ENCODE measurements at places on chromosomes 4 and X.

- DNase-seq: no peak
Observed at GRCh38 chr4:176335421-176335820, 15.7 kb downstream of the SPCS3 start.

GRCh38 chrX:118324588-118324987 lies 21.3 kb upstream of the WDR44 start:
- DNase-seq: no peak

GRCh38 chr4:151013944-151014343 lies 1.1 kb downstream of the LRBA start:
- DNase-seq: no peak

GRCh38 chr4:26522478-26522877 lies 32.2 kb upstream of the CCKAR start:
- DNase-seq: no peak

DNA sequence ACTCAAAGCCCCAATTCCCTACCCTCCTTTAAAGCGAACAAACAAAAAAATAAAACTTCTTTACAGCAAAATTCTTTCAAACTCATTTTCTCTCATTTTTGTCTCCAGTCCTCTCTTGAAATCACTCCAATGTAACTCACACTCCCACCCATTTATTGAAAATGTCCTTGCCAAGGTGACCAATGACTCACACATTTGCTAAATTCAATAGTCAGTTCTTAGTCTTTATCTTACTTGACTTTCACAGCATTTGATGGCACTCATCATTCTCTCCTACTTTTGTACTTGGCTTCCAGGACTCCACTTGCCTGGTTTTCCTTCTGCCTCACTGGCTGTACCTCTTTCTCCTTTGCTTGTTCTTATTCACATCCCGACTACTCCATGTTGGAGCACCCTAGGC lies 19.9 kb downstream of the CC2D2A start:
- DNase-seq: no peak

GRCh38 chr4:2259541-2260343 lies 2.2 kb downstream of the MXD4 start:
- DNase-seq: no peak
